SK-N-MC (cell line): ENCODE measurements at places on chromosomes 2 and 18.

DNA sequence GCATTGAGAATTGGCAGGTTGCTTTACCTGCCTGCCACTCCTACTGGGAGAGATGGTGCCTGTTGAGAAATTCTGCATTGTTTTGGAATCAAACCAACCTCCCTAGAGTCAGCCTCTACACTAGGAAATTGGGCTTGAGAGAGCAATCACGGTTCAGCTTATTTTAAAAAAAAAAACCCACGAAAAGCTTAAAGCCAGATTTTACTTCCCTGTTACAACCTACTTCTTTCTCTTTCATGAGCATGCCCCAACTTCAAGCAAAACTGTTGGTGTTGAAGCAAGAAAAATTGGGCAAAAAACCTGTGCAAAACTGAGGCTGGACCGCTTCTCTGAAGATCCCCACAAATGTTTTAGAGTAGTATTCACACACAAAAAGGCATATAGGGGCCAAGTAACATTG is 134.6 kb upstream of the ZEB2 start:
- DNase-seq, result no peak

DNA sequence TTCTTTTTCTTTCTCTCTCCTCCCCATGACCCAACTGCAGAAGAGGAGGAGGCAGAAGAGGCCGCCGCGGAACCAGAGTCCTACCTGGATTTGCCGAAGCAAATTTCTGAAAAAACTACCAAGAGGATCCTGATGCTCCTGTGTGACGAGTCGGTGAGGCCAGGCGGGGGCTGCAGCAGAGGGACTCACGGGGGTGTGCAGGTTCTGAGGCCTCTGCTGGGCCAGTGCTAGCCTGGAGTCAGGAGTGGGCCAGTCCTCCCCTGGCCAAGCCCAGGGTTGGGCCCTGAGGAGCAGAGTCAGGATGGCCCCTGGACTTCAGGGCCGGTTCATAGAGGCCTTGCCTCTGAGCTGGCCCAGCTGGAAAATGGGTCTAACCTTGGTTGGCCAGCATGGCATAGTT is 29.3 kb downstream of the OTOF start:
- DNase-seq, result no peak

DNA sequence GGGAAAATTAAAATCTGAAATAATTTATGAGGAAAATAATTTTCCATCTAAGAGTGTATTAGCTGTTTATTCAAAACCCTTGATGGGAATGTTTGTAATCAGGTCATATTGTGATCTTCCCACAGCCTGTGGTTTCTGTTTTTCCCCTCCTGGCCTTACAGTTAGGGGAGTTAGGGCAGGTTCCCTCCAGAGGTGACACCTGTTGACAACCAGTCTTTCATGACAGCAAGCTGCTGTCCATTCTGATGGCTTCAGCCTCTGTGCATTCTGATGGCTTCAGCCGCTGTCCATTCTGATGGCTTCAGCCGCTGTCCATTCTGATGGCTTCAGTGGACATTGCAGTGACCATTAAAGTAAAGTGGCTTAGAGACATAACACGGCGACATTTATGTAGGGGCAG is 328.2 kb downstream of the GBX2 start:
- DNase-seq, result no peak

DNA sequence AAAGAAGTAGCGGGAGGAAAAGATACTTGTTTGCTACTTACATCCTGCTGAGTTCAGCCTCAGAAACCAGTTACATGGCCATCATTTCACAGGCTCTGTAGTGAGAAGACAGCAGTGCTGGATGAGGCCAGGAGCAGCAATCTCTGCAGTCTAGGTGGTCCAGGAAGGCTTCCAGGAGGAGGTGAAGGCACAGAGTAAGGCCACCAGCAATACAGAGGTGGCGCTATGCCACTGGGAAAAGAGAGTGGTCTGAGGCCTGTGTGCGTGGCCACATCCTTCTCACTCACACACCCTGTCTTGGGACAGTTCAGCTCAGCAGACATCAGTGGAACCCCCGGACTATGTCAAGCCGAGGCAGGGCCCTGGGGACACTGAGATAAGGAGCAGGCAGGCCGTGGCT is 162.7 kb downstream of the KLHL29 start:
- no peak for DNase-seq

DNA sequence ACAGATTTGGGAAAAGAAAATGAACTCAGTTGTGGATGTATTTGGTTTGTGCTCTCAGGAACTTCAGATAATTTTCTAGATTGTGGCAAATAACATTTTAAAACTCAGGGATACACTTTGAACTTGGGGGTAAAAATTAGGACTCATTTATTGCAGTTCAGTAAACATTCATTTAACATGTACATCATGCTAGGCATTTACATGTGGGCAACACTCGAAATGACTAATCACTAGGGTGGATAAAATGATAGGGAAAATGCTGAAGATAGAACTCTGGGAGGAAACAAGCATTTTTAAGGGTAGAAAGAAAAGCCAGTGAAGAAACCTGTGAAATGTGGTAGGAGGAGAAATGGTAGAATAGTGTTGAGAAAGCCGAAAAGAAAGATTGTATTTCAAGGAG is 7.8 kb downstream of the FAM117B start:
- no peak for DNase-seq

DNA sequence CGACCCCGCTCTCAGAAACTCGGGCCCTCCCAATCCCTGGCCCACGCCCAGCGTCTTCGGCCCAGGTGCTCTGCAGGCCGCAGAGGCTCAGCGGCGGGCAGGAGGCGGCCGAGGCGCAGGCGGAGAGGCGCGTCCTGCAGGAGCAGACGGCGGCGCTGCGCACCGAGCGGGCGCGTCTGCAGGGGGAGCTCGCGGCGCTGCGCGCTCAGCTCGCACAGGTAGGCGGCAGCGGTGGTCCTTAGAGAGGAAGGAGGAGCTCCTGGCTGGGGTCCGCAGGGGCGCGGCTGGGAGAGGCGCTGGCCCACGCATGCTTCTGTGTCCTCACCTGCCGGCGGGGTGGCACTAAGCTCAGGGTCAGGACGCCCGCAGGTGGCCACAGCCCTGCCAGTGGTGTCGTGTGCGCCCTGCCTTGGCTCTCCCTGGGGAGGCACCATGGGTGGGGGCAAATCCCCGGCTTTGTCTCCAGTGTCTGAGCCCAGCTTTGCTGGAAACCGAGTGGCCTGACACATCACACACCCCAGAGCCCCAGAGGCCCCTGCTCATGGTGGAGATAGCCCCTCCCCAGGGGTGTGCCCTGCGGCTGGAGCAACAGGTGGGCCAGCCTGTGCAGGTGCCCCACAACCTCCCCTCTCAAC is 14.9 kb upstream of the SNED1 start:
- DNase-seq, result no peak

DNA sequence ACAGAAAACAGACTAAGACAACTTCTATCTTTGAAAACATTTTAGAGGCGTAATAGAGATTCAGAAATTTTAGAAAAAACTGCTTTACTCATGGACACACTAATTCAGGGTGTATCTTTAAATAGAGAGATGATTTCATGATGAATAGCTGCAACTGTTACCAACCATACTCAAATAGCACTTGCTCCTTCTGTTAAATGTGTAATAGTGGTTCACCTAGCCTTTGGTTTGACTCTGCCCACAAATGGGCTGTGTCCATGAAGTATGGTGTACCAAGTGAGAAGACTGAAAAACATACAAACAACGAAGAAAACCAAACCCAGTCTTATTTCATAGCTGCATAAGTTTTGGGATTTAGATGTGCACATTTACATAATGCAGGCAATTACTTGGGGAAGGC is 610.6 kb downstream of the PLCL1 start:
- DNase-seq, result no peak

GRCh38 chr2:36477746-36478145 is 120.2 kb downstream of the FEZ2 start:
- no peak for DNase-seq

- no peak for DNase-seq
Measured at GRCh38 chr2:195879153-195879552, 189.5 kb downstream of the DNAH7 start.

DNA sequence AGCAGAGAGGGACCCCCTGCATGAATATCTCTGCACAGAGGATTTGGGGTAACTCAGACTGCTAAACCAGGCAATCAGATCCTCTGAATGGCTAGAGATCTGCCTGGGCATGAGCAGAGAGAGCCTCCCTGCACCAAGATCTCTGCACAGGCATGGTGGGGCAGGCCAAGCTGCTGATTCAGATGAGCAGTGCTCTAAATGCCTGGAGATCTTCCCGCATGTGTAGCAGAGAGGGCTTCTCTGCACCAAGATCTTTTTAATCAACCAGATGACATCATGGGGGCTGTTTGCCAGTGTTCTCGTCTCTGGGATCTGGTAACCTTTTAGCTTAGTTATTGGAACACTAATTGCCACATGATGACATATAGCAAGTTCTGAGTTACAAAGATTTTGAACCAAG is 301.3 kb upstream of the GALNT5 start:
- no peak for DNase-seq

DNA sequence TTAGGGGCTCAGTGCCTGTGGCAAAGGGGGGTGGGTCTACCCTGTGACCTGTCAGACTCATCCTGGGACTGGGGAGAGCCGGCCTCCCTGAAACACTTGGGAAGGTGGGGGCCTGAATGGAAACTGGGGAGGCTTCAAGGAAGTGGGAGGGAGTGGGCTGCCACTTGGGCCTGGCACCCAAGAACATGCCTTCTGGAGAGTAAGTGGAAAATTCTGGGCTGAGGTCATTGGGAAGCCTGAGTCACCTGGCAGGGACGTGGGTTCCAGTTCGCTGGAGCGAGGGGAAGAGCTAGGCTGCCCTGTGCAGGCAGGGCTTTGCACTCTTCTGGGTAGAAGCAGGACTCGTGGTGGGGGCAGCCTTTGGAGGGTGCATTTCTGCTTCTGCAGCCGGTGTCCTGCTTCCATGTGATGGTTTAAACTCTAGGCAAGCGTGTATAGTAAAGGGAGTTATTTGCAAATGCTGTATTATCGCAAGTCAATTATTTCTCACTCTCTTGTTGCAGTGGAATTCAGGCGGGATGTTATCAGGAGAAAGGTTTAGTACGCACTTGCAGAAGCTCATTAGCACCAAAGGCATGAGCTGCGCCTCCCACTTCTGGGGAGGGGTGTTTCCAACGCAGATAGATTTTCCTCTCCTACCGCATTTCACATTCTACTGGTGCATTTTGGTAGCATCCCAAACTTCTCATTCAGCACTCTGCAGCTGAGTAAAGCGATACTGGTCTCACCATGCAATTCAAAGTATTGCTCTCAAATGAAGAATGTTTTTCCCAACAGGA is 3.8 kb downstream of the LRRFIP1 start:
- no peak for DNase-seq

DNA sequence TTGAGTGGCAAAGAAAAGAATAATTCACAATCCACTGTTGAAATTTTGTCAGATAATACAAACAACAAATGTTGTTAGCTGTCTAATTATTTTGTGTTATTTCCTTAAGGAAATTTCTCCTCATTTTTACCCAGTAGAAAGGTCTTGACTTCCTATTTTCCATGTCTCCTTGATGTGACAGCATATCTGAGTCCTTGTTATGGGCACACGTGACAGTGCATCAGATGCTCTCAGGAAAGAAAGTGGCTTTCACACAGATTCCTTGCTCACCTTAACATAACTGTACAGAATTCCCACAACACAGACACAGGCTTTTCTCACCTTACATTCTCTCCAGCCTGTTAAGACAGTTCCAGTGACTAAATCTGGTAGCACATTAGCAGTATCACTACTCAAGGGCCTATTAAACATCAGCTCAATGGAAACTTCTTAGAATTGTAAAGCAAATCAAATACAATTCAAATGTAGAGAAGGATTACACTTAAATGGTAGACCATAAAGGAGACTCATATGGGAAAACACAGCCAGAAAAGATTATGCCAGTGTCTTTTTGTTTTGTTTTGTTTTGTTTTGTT is 30.2 kb upstream of the GPR55 start:
- no peak for DNase-seq

DNA sequence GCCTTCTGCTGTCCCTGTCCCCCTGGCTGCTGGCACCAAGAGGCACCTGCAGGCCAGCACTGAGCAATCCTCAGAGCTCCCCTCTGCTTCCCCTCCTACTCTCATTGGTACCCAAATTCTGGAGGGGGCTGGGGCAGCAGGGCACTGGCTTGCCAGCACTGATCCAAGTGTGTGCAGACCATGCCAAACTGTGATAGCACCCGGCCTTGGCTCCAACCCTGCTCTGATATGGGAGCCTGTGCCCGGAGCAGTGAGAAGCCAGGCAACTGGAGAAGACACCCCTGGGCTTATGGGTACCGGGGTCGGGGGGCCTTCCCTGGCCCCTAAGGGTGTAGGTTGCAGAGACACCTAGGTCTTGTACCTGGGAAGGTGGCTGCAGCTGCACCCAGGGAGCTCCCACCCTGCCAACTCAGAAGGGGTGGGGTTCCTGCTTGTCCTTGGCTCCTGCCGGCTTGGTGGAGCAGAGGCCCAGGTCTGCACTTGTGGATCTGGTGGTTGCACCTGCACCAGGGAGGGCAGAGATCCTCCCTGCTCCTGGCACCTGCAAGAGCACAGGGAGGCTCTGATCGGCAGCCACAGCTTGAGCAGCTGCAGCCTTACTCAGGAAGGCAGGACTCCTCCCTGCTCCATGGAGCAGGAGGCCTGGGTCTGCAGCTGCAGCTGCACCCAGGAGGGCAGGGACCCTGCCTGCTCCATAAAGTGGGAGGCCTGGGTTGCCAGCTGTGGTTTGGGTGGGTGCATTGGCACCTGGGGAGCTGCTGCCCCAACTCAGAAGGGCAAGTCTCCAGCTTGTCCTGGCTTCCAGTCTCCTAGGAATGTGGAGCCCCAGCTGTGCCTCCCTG is 96.3 kb downstream of the BCL2L11 start:
- no peak for DNase-seq

DNA sequence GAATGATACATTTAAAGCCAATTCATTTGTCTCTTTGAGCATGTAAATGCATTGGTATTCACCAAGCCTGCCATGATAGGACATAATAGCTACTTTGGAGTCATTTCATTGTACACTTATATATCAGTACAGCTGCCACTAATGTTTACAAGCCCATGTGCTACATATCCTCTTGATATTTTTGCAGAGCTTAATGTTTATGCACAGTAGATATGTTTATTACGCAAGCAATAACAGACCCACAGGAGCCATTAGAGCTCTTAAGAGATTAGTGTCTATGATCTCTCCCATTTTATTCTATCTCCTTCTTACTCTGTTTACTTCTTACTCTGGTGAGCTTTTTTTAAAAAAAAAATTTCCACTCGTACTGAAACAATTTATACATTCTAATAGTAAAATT is 1132.1 kb upstream of the ZEB2 start:
- DNase-seq, result peak; percentile 39
